ENCODE measurements at places on chromosomes 3 and 15.
A peak's percentile ranks its signal among the peaks of the same experiment; 100 is the strongest.

DNA sequence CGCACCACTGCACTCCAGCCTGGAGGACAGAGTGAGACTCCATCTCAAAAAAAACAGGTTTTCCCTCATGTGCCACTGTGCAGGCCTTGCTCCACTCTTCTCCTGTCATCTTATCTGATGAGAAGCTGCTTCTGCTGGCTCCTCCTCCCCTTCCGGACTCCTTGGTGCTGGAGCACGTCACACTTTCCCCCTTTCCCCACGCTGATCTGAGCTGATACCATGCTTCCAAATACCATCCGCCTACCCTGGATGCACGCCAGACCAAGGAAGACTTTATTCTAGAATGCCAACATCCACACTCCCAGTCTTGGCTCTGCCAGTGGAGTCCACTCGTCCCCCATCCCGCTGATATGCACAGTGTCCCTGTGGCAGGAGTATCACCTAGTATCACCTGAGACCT is 31.3 kb downstream of the HOMER2 start:
- DNase-seq: no peak

DNA sequence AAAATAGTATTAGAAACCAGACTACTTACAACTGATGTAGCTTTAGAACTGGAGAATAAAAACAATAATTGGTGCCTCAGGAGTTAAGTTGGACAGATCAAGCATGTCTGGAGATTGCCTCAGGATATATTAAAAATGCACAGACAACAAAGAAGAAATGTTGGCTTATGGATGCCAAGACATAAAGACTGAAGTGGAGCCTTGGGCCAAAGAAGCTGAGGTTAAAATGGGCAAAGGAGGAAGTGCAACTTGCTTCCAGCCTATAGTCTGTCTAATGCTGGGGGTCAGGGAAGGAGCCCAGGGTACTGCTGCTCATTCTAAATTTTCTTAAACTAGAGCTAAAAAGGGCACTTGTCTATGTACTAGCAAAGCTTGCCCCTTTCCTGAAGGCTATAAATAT is 77.5 kb downstream of the ESYT3 start:
- DNase-seq: no peak

- DNase-seq: no peak
Measured at GRCh38 chr3:41350441-41350840, 151.1 kb downstream of the CTNNB1 start.

DNA sequence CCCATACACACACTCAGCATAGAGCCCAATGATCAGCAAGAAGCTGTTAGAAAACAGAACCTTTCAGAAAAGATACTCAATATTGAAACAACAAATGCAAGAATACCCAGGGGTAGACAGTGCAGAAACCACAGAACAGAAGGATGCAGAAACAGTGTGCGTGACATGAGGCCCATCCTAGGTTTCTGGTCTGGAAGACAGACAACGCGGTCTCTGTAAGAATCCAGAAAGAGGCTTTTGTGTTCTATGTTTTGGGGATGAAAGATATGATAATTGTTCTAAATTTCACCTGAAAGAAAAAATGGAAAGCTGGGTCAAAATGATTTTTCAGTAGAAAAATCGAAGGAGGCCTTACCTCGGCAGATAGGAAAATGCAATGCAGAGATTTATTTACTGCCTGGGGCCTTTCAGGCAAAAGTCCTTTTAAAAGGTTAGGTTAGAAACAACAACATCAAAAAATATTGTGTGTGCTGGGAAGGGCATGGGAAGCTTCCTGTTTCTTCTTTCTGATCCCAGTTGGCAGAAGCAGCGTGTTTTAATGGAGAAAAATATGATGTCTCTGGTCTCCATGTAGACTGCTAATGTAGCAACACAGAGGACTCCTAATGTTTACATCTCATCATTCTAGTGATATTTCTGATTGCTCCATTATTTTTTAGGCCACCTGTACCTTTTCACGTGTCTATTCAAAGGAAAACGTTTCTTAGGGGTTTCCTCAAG is 17.0 kb downstream of the SYNM start:
- DNase-seq: no peak

GRCh38 chr3:13673207-13673606 is 124.3 kb downstream of the FBLN2 start:
- no peak for DNase-seq

GRCh38 chr3:138408751-138409570 is 25.5 kb upstream of the ESYT3 start:
- DNase-seq: no peak

DNA sequence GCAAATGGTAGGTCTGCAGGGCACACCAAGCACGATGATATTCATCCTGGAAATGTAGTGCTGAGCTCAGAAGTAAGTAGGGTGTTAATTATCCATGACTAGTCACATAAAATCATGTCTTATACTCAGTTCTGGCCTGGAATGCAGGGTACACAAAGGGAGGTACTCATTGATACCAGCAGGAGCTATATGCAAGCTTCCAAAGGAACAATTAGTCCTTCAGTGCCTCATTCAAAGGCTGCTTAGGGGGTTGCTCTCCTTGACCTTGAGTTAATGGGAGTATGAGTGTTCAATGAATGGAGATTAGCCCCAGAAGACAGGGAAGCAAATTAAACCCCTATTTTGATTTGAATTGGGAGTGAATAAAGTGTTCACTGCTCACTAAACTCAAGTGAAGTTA is 38.3 kb downstream of the CNTN6 start:
- no peak for DNase-seq

DNA sequence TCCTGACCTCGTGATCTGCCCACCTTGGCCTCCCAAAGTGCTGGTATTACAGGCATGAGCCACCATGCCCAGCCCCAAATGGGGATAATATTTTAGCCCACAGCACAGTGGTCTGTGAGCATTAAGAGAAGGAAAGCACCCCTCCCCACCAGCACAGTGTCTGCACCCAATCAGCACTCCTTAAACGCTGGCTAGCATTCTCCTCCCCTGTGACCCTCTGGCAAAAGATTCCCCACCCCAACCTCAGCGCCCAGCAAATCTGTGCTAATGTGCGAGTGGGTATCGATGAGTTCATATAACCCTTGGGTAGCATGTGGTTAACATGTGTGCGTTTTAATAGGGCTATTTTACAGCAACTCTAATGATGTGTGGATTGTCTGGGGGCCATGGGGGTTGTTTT is 18.3 kb upstream of the EPHB3 start:
- no peak for DNase-seq

DNA sequence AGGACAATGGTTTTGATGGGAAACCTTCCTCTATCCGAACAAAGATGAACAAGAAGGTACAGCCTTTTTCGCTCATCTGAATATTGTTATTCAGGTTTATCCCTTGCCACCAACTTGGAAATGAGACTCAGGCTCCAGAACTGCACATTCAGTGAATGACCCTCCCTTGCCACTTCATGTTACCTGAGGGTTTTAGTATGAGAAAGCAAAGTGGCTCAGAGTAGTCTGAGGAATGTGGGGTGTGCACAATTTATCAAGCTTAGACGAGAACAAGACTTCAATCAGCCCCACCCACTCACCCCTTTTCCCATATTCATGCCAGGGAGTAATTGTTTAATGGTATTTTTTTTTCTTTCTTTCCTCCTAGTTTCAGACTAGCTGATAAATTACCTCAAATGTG is 265.3 kb upstream of the POU1F1 start:
- no peak for DNase-seq

DNA sequence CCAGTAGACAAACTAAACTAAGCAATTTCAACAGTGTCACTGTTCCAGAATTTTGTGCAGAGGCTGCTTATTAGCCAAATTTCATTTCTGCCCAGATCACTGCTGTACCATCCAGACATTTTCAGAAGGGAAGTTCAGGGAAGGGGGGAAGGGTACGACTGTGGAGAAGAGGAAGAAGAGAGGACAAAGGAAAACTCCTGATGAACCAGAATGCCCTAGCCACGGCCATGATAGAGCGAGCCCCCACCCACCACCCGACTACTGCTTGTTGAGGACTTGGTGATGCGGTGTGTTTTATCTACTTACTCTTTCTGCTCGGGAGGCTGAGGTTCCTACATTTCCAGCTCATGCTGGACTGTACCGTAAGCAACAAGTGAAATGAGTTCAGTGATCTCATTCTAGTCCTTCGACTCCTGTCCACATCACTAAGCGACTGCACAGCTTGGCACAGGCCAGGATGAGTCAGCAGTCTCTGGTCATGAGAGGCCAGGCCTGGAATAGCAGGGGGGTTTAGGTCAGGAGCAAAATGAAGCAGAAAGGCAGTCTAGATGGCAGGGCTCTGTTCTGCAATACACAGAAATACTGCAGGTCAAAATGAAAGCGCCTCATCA is 330.8 kb downstream of the TIGIT start:
- peak; percentile 82 for DNase-seq

- no peak for DNase-seq
Measured at GRCh38 chr3:22129101-22129500, 378.1 kb upstream of the ZNF385D start.

- DNase-seq: no peak
Measured at GRCh38 chr15:37107744-37108380, 7.5 kb upstream of the MEIS2 start.

DNA sequence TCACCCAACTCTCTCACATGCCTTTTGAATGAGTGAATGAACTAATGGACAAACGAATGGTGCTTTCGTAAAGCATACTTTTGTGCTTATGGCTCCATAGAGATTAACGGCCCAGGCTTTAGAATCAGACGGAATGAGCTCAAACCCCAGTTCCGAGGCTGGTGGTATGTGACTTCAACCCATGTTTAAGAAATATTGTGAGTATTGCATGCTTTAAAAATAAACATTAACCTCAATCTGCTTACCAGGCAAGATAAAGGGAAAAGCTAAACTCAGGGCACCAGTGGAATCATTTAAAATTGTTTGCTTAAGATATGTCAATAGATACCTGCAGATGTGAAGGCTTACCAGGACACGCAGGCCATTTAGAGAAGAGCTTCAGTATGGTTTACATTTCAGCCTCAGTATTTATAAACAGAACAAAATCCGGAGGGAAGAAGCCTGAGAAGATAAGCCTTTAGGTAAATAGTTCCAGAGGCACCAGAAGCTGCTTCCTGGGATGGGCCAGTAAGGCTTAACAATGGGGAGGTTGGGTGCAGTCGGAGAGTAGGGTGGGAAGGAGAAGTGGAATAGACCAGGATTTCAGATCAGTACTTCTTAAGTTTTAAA is 186.4 kb downstream of the ADAMTS9 start:
- peak; percentile 12 for DNase-seq

- no peak for DNase-seq
Measured at GRCh38 chr3:16362770-16363169, 97.8 kb downstream of the OXNAD1 start.

DNA sequence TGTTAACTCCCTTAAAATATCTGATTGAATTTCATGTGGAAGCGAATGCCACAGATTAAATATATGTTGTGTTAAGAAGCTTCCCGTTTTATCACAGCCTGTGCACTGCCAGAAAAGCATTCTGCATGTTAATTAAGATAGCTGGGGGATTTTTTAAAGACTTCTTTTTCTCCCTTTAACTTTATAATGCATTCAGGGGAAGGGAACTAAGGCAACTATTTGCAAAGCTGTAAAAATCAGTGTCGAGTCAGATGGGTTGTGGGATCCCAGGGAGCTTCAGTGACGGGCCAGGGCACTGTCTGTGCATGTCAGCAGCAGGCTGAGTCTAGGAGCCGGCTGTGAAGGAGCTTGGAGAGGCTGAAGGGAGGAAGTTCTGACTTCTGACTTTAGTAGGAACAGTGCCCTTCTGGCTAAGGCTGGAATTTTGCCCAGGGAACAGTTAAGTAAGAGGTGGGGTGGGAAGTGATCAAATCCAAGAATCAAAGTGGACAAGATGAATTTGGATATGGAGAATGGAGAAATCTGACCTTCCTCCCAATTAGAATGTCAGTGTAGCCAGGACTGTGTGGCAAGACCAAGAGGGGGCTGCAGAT is 77.7 kb downstream of the ABHD5 start:
- no peak for DNase-seq

GRCh38 chr3:15273227-15273626 is 59.2 kb downstream of the SH3BP5 start:
- DNase-seq: no peak

- DNase-seq: no peak
Measured at GRCh38 chr15:62085740-62086139, 19.0 kb downstream of the C2CD4A start.
